ENCODE measurements at places on chromosomes 7 and 10. TPM values are rescaled to one million over a fixed set of nuclear protein-coding genes. Genes with fewer than 3 reads are reported as not detected.
A peak's percentile ranks its signal among the peaks of the same experiment; 100 is the strongest.

MCM7 gene
- 278 TPM for total RNA-seq

DENND11 gene
- 42.4 TPM for total RNA-seq

DNA sequence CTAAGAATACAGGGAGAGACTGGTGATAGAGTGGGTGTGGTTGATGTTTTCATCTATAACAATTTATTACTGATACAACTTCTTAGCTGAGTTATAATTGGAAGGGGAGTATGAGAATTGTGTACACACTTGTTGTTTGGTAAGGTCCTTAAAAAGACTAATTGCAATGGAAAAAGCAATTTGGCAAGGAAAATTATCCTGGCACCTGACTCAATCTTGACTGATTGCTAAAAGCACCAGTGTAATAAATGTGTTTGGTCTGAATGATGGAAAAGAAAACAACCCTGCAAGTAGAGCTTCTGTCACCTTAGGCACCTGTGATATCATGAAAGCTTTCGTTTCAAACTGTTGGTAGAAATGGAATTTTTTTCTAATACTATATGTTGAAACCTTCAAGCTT is 6.7 kb upstream of the GSDME start:
- peaks cover 53% of the 10 kb centered on the region for H3K27me3 ChIP-seq
- no peaks in the 10 kb centered on the region for H3K36me3 ChIP-seq
- no peak overlapping the region for H3K27ac ChIP-seq
- H3K4me3 ChIP-seq, result no peak overlapping the region
- H3K4me1 ChIP-seq, result peaks cover 15% of the 10 kb centered on the region

GRCh38 chr10:71882813-71883659 is 32.0 kb upstream of the PSAP start:
- no peak for DNase-seq
- no peak overlapping the region for H3K4me3 ChIP-seq
- H3K27me3 ChIP-seq, result peaks cover 12% of the 10 kb centered on the region

GRCh38 chr10:49318755-49319154 is 19.8 kb downstream of the C10orf71 start:
- peaks cover 13% of the 10 kb centered on the region for H3K27me3 ChIP-seq
- no peaks in the 10 kb centered on the region for H3K36me3 ChIP-seq
- peaks cover 6% of the 10 kb centered on the region for H3K4me1 ChIP-seq
- H3K4me3 ChIP-seq, result no peak overlapping the region
- no peak for DNase-seq
- H3K27ac ChIP-seq, result no peak overlapping the region

DNA sequence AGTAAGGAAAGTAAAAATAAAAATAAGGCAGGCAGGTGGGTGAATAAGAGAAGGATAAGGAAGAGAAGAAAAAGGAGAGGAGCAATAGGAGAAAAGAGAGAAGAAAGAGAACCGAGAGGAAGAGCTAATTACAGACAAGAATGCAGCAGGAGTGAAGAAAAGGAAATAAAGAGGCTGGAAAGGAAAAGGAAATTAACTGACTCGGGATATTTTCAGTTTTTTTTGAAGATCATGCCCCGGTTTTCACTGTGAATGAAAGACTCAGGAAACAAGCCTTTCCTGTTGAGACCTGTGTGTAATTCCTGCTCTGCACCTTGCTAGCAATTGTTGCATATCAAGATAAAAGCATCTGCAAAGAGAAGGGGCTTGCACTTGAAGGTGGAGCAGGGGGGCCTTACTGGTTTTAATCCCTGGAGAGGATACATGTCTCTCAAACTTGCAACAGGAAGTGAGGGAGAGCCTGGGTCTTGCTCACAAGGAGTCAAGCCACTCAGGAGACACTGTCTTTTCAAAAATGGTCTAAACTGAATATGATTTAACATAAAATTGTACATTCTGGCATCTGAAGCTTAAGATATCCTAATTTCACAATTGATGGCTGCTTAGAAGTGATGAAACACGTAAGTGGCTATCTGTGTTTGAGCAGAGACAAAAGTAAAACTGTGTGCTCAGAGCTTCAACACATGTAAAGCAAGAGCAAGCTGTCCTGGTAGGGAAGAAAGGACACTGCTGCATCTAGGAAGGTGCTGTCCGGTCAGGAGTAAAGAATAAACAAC is 157.6 kb downstream of the FAM107B start:
- H3K27ac ChIP-seq, result peak overlapping the region; percentile 8
- no peaks in the 10 kb centered on the region for H3K36me3 ChIP-seq
- no peaks in the 10 kb centered on the region for H3K27me3 ChIP-seq
- peaks cover 14% of the 10 kb centered on the region for H3K4me1 ChIP-seq

DNA sequence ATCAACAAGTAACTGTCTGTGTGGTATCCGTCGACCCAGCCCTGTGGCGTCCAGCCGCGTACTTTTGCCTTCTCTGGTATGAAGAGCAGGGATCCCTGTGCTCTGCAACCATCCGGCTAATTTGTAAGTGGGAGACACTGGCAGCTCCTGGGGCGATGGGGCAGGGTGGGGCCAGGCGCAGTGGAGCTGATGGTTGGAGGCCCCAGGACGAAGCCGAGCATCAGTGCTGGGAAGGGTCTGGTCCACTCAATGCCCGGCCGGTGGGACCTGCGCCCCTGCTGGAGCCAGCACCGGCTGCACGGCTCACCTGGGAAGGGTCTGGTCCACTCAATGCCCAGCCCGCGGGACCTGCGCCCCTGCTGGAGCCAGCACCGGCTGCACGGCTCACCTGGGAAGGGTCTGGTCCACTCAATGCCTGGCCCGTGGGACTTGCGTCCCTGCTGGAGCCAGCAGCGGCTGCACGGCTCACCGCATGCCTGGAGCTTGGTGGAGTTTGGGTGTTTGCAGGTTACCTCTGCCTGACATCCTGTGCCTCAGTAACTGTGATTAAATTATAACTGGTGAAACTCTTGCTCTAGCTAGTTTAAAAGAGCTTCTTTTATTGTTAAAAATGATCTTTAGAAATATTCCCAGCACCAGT is 96.1 kb downstream of the NKX6-2 start:
- H3K36me3 ChIP-seq, result peaks cover 10% of the 10 kb centered on the region
- H3K4me3 ChIP-seq, result no peak overlapping the region
- no peak for DNase-seq
- no peaks in the 10 kb centered on the region for H3K27me3 ChIP-seq
- no peak overlapping the region for H3K27ac ChIP-seq
- peaks cover 5% of the 10 kb centered on the region for H3K4me1 ChIP-seq

- H3K27ac ChIP-seq, result no peak overlapping the region
- no peak overlapping the region for H3K4me3 ChIP-seq
- DNase-seq, result no peak
- H3K36me3 ChIP-seq, result no peaks in the 10 kb centered on the region
- no peaks in the 10 kb centered on the region for H3K4me1 ChIP-seq
- no peaks in the 10 kb centered on the region for H3K27me3 ChIP-seq
Measured at GRCh38 chr7:78716876-78717275, 736.6 kb downstream of the MAGI2 start.
